AG09319 (cell line): ENCODE measurements at places on chromosomes 12 and 14.

- no peak for DNase-seq
Measured at GRCh38 chr14:75162631-75163030, 13.8 kb downstream of the TMED10 start.

GRCh38 chr12:15540005-15540404, 217.7 kb downstream of the PTPRO start:
- DNase-seq: no peak

DNA sequence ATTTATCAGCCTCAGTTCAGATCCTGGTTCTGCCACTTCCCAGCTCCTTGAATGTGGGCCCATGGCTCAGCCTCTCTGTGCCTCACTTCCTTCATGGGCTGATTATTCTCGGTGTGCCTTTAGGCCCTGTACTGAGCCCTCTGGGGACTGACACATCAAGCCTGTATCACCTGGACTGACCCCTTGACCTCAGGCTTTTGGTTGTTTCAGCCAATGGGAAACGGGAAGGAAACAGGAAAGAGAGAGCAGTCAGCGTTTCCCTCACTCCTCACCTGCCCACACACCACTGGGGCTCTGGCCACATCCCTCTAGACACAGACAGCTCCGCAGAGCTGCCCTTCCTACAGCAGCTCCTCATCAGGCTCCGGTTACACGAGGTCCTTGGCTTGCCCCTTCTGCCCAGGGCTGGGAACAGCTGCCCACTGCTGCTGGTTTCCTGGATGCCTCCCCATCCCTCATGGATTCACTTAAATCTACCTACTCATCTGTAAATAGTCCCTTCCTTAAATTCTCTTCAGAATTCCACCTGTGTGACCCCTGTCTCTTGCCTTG, 37.0 kb upstream of the ITPR2 start:
- no peak for DNase-seq

- no peak for DNase-seq
Measured at GRCh38 chr12:106634206-106634605, 51.4 kb downstream of the RFX4 start.

DNA sequence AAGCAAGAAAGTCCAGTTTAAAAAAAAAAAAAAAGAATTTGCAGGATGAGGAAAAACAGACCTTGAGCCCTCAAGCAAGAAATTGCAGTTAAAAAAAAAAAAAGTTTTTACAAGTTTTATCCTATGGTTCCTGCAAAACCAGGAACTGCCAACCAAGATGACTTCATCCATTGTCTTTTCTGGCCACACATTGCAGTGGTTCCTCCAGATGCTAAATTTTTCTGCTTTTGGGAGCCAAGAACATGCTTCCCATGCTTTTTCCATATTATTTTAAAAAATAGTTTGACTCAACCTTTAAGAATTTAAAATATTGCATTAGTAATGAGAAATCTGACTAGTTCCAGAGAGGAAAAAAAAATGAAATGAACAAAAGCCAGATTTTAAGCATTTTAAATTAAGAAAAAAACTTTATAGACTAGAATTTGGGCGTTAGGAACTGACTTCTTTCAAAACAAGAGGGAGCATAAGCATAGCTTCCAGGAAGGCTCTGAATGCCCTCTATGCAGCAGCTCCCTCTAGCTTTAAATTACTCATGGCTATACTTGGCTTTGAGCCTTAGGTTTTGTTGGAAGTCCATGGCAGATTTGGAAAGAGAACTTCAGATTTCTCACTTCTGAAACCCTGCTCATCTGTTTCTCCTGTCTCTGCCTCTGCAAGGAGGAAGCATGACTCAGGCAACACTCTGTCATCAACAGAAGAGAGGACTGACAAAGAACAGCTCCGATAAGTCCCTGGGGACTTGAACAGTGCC, 124.5 kb downstream of the GPR65 start:
- no peak for DNase-seq

DNA sequence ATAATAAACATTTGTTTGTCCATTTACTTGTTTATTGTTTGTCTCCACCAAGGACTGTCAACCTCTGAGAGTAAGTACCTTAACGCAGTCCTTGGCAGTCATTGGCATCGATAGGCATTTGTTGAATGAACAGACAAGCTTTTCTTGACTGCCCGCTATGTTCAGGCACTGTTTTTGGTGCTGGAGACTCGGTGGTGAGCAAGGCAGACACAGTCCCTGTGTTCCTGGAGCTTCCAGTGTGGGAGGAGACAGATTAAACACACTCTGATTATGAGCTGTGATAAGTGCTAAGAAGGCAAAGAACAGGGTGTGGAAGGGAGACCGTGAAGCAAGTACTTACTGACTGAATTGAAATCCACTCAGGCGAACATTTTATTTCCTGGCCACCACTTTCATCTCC, 1.2 kb downstream of the ATP6V0A2 start:
- no peak for DNase-seq

- DNase-seq: no peak
Measured at GRCh38 chr12:50302686-50303085, 19.4 kb upstream of the LIMA1 start.

- no peak for DNase-seq
Measured at GRCh38 chr14:104309657-104310369, 171.4 kb downstream of the KIF26A start.

GRCh38 chr14:48391661-48392060, 716.3 kb upstream of the MDGA2 start:
- DNase-seq: no peak

- no peak for DNase-seq
Measured at GRCh38 chr14:97832776-97833175, 1035.6 kb downstream of the VRK1 start.

DNA sequence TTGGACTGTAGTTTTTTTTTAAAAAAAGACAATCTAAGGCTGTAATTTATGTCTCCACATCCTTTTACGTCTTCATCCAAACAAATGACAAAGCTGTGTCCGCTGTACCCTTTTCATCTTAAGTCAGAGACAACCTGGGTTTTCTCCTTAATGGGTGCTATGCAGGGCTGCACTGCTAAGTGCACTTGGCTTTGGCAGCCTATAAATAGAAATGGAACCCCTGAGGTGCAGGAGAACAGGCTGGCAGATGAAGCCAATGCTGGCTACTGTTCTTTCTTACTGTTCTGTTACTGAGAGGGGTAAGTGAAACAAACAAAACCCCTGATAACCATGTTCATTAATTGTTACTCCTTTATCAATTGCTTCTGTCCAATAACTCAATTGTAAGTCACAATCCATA, 47.1 kb upstream of the KICS2 start:
- no peak for DNase-seq

GRCh38 chr12:12993367-12993766, 6.7 kb downstream of the HEBP1 start:
- DNase-seq: no peak

- no peak for DNase-seq
Measured at GRCh38 chr14:103708750-103709187, 6.5 kb downstream of the XRCC3 start.

- no peak for DNase-seq
Measured at GRCh38 chr14:71621276-71621675, 311.0 kb upstream of the RGS6 start.

DNA sequence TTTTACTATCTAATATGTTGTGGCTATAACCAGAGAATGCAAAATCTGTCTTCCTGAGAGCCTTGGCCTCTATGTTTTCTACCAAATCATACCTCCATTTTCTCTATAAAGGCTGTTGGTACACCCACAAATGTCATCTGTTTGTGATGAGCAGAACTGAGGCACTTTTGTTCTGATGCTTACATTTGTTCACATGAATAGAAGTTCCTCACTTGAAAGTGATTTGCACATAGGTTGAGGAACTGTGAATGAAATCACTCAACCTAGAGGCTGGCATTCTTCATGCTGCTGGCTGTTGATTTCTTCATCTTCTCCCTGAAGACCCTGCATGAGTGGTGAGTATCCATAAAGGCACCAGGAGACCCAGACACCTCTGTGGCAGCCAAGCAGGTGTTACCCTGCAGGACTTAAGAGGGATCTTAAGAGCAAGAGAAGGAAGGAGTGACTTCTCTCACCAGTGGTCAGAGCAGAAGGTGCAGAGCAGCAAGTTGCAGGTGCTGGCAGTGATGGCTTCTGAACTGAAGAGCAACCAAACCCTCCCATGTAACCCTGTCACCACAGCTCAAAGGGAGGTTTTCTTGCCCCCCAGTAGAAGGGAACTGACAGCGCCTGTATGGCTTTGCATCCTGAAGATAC, 110.3 kb downstream of the HMGA2 start:
- DNase-seq: no peak

GRCh38 chr12:12784911-12785814, at the start of gene APOLD1:
Gene APOLD1 (plus strand): TSS chr12:12785659. CDS start chr12:12785692, 33 bp downstream.
- DNase-seq: no peak

DNA sequence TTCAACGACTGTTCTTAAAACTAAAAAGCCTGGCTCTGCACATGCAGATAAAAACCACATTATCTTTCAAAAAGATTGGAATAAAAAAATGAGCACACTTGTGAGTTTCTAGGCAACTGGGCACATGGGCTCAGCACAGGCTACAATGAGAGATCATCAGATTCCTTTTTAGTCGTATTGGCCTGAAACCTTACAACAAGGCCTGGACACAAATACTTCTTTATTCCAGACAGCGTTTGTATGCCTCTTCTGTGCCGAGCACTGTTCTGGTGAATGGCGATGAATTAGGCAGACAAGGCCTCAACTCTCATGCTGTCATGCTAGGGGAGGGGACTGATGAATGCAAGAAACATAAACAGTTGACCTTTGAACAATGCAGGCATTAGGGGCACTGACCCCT, 463.0 kb downstream of the AACS start:
- DNase-seq: no peak

DNA sequence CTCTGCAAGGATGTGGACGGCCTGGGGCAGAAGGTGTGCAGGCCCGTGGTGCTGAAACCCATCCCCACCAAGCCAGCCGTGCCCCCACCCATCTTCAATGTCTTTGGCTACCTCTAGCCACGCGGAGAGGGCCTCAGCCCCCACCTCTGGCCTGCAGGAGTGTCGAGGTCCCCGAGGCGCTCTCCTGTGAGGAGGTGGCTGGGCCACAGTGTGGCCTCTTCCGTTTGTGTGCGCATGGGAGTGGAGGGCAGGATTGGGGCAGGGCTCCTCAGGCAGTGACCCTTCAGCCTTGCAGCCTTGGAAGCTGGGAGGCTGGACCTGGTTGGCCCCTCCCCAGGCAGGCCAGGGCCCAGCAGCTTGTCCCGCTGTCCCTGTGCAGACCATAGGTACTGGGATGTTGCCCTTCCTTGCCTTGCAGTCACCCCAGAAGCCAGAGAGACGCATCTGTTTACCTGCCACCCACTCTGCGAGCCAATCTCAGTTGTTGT, 1.9 kb downstream of the FAM181A start:
- DNase-seq: no peak

DNA sequence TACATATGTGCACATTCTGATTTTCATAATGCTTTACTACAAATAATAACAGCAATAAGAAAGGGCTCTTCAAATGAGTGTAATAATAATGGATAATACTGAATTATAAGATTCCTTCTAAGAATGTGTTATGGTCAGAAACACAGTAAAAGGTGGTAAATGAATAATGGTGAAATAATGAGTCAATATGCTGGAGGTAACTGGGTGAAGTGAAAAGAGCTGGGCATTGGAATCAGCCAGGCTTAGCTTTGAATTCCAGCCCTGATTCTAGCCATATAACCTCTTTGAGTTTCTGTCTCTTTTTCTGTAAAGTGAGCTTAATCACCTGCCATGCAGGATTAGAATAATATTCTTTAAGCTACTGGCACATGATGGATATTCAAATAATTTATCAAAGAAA, 39.1 kb downstream of the PLEKHA5 start:
- DNase-seq: no peak

- no peak for DNase-seq
Measured at GRCh38 chr12:19719672-19720071, 280.4 kb downstream of the AEBP2 start.

GRCh38 chr12:113402586-113403260, 964 bp downstream of the SDS start:
- no peak for DNase-seq

GRCh38 chr14:55965851-55966250, 152.4 kb upstream of the PELI2 start:
- no peak for DNase-seq

DNA sequence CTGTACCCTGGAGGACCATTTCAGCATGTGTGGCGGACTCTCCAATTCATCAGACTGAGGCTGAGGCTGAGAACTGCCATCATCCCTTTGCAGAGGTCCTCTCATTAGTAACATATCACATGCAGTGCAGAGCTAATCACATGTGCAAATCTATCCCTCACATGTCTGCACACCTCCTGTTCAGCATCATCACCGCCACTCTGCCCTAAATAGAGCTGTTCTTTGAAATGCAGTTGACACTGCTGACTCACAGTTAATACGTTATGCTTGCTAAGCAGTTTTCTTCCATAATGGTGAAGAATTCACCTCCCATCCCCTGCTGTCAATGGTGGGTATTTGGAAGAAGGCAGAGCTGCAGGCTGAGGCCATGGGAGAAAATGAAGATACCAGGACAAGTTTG, 85.0 kb upstream of the ANO2 start:
- DNase-seq: no peak

DNA sequence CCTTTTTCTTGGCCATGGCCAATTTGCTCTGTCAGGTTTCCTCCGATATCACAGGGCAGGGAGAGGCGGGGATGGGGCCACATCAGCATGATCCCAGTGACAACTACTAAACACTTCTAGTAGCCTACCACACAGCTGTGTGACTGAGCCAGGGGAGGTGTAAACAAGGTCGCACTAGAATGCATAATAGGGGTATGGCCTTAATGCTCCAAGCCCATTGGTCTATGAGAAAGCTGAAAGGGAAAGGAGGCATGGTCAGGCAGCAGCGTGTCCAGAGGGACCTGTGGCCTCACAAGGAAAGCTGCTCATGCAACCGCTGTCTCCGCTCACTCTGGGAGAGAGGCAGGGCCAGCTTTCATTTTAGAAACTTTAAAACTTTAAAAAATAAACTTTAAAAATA, 27.5 kb upstream of the ACTR6 start:
- no peak for DNase-seq

DNA sequence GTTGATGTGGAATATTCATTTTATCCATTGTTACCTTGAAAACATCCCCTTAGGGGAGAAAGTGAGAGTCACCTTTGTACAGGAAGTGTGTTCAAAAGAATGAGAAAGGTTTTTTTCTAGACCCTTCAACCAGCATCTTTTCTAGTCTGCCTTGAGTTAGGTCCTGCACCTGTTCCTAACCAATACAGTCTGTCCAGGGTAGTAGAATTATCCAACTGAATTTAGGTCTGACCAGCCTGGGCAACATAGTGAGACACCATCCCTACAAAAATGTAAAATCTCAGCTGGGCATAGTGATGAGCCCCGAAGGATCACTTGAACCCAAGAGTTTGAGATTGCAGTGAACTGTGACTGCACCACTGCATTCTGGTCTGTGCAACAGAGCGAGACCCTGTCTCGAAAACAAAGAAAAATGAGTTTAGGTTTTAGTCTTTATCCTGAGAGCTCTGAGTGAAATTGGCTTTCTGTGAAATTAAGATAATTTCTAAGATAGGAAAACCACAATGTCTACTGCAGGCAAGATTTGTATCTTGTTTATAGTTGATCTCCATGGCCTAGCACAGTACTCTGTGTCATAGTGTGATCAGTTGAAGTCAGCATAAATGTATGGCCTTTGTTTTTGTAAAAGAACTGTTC, 25.2 kb downstream of the ARHGAP5 start:
- DNase-seq: no peak
